ENCODE measurements at places on chromosomes 13 and 19.
A peak's percentile ranks its signal among the peaks of the same experiment; 100 is the strongest.

DNA sequence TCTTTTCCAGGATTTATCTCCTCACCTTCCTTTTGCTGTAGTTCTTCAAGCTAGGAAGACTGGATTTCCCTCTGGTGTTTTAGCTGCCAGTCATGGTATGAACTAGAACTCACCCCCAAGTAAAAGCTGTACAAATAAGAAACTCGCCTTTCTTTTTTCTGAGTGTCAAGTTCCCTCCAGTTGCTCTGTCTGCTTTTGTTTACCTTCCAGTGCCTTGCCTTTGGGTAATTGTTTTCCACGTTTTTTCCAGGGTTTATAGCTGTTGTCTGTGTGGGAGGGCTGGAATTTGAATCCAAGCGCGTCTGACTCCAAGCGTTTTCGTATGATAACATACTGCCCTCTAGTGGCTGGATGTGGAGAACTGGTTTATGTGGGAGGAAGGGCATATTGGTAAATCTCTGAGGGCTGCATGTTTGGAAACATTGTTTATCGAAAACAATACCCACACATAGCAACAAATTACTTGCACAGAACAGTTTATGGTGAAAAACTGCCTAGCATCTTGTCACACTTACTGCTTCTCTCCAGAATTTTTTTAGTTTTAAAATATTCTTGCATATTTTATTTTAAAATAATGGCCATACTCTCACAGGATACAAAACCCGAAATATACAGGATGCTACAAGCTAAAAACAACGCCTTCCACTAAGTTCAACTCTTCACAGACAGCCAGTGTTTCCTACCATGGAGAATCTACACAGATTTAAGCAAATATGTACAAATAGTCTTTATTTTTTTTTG lies 19.2 kb downstream of the RCN3 start:
- peak; percentile 61 for DNase-seq

GRCh38 chr19:5369962-5370367 lies 29.4 kb upstream of the PTPRS start:
- DNase-seq, result no peak

DNA sequence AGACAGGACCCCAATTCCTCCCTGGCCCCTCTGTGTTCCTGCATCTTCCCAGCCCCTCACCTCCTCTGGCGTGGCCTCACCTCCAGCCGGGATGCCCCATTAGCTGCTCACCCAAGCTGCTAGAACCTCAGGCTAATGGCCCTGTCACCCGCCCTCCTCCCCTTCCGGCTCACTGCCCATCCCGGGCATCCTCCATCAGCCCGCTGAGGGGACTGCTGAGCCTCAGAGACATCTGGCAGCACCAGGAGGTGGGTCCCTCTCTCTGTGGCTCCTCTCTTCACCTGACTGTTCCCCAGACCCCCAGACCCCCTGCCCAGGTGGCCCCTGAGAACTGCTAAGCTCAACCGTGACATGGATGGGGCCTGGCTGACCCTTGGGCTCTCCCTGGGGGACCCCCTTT lies 2.9 kb downstream of the FFAR1 start:
- DNase-seq, result no peak

- DNase-seq, result no peak
Observed at GRCh38 chr13:66353664-66354063, 876.5 kb downstream of the PCDH9 start.

DNA sequence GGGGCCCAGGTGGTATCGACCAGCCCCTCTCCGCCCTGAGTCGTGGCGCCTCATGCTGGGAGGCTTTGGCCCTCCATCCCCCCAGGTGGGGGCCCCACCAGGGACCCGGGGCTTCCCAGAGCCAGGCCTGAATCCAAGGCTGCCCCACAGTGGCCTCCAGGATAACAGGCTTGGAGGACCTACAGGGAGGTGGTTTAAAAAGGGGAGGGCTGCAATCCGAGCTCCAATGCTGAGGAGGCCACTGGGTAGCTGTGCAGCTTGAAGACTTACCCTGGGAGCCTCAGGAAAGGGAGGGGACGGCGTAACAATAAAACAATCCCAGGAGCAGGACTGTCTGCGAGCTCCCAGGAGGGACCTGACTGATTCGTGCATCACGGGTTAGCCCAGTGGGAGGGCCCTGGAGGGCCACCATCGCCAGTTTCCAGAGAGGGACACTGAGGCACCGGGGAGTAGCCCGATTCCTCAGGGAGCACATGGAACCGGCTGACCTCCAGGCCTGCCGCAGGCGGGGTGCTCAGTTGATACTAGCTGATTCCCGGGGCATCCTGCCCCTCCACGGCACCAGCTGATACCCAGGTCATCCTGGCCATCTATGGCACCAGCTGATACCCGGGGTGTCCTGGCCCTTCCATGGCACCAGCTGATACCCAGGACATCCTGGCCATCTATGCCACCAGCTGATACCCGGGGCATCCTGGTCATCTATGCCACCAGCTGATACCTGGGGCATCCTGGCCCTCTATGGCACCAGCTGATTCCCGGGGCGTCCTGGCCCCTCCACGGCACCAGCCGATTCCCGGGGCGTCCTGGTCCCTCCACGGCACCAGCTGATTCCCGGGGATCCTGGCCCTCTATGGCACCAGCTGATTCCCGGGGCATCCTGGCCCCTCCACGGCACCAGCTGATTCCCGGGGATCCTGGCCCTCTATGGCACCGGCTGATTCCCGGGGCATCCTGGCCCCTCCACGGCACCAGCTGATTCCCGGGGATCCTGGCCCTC lies 3.7 kb upstream of the C2CD4C start:
- no peak for DNase-seq

DNA sequence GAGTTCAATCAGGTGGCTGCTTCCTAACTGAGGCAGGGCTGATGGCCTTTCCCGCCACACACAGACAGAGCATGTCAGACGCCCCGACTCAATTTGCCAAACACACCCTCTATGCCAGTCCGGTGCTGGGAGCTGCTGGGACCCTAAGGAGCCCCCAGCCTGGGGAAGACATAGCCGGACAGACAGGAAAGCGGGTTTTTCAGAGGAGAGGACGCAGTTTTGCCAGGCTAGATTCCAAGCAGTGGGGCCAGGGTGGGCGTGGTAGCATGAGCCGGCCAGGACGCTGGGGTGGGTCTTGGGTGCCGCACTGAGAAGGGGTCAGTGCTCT lies 19.8 kb downstream of the MAST3 start:
- DNase-seq, result no peak

DNA sequence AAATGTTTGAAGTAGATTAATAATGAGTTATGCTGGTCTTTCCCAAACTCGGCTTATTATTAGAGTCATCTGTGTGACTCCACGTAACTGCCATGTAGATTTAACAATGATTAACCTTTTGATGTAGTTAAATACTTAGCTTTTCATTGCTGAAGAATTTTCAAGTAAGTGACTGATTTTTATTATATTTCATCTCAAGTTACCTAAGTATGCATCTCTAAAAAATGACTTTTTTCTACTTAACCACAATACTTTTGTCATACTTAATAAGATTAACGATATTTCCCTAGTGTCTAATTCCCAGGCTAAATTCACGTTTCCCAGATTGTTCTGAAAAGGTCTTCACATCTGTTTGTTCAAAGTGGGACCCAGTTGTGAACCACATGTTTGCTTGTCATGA lies 17.8 kb downstream of the BIVM start:
- DNase-seq, result no peak

GRCh38 chr19:35569281-35569781 lies 5.9 kb upstream of the ATP4A start:
- no peak for DNase-seq

DNA sequence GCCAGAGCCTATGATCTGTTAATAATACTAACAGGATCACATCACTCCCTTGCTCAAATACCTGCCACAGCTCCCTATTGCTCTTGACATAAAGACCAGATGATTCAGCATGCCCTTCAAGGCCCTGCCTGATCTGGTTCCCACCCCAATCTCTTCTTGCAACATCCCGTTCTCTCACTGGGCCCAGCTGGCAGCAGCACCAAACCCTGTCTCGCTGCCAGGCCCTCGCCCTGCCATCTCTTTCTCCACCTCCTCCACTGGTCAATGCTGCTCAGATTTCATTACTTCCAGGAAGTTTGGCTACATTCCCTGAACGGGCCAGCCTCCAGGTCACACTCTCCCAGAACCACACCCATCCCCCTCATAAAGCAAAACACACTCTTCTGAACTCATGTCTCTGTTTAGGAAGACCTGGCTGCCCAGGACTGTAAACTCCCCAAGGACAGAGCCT lies 8.6 kb upstream of the BCAT2 start:
- no peak for DNase-seq

DNA sequence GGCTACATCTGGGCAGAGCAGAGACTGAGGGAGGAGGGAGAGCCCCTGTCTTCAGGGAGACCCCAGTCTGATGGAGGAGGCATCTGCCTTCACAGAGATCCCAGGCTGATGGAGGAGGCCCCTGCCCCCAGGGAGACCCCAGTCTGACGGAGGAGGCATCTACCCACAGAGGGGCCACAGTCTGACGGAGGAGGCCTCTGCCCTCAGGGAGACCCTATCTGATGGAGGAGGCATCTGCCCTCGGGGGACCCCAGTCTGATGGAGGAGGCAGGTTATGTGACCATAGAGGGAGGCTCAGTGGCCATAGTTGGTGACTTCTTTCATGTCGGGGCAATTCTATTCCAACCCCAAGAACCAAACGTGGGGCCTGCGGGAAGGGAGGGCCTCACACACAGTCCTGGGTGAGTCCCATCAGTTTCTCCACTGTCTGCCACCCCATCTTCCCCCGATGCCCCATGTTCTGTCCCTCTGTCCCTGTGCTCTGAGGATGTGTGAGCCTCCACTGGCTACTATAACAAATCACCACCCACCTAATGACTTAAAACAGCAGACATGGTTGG lies 14.3 kb downstream of the MISP start:
- DNase-seq, result no peak

DNA sequence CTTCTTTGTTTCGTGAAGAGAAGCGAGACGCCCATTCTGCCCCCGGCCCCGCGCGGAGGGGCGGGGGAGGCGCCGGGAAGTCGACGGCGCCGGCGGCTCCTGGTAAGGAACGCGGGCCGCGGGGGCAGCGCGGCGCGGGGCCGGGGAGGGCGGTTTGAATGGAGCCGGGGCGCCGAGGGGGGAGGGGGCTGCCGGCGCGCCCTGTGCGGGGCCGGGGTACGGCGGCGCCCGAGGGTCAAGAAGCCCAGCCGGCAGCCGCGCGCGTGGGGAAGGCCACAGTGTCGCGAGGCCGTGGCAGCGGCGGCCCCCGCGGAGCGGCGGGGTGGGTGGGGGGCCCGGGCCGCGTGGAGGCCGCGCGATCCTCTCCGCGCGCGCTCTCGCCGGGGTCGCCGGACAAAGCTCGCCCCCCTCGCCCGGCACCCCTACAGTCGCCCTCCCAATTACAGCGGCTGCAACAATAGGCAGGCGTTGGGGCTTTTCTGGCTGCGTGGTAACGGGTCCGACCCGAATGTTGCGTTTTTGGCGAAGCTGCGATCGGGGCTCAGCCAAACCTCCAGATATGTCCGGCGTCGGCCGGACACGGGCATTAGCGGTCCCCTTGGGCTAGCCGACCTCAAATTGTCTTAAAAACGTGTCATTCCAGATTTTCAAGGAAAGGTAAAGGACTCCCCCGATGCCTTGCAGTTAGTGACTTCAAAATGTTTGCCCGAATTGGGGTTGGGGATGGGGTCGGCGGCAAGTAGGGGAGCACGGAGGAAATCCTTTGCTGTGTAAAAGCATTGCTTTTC lies 437 bp downstream of the SMARCA4 start:
- DNase-seq, result no peak

DNA sequence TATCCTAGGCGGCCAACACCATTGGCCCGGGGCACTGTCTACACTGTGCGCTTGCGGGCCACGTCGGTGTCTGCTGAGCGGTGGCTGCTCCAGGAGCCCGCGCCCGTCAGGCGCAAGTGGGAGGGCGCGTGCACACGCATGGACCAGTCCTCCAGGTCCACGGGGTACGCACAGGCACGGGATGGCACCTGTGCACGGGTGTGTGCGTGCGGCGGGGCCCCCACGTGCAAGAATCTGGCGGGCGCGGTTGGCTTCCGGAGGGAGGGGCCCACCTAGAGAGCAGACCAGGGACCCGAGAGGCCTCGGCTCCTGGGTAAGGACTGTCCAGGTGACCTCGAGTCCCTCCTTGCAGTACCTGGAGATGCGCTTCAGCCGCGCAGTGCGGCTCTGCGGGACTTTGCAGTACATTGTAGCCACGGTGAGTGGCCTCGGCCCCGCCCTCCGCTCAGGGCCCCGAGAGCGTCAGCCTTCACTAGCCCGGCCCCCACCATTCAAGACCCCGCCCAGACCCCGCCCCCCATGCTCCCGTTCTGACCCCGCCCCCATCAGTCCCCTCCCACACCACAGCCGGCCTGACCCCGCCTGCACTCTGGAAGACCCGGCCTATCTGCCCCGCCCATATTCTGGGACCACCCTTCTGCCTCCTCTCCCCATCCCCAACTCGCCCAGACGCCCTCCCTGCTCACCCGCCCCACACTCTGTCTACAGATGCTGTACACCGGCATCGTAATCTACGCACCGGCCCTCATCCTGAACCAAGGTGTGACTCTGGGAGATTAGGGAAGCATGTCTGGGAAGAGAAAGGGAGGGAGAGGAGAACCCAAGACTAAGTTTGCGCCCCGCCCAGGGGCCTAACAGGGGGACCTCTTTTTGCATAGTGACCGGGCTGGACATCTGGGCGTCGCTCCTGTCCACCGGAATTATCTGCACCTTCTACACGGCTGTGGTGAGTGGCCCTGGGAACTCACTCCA lies 2.3 kb downstream of the SLC5A5 start:
- DNase-seq, result no peak

- DNase-seq, result no peak
Observed at GRCh38 chr13:108495646-108496361, 133.6 kb upstream of the MYO16 start.

DNA sequence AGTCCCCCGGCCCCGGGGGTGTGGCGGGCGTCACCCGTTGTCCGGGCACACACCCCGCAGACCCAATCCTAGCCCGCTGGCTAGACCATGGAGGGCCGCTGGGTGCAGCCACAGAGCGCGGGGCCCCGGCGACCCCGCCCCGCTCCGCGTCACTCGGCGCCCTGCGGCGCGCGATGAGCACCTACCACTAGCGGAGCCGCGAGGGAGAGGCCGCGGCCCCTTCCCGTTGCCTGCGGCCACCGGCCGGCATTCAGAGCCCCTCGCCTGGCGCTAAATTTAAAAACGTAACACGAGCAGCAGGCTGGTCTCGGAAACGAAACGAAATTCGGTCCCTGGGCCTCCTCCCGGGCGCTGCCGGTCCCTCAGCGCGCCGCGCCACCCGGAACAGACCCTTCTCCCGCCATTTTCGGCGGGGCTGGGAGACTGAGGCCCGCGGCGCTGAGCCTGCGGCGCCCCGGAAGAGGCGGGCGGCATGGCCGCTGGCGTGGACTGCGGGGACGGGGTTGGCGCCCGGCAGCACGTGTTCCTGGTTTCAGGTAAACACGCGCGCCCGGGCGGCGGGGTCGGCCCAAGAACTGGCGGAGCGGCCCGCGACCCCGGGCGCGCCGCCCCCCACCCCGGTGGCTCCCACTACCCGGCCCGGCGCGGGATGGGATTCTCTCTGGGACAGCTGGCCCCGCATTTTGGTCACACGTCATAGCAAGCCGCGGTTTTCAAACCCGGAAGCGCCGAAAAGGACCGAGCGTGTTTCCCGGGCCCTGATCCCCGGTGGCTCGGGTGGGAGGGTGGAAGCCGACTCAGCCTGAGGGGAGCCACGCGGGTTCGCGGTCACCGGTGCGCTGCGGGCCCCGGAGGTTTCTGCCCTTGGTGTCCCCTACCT lies at the start of gene RNASEH2B:
TSS of gene RNASEH2B (plus strand) at position 187 of the 880 bp plus-strand sequence. CDS start at position 473, 286 bp downstream.
- no peak for DNase-seq

- DNase-seq, result no peak
Observed at GRCh38 chr13:40235160-40235796, 431.2 kb downstream of the FOXO1 start.
